WERI-Rb-1 (cell line): ENCODE measurements at places on chromosomes 7 and 10.

DNA sequence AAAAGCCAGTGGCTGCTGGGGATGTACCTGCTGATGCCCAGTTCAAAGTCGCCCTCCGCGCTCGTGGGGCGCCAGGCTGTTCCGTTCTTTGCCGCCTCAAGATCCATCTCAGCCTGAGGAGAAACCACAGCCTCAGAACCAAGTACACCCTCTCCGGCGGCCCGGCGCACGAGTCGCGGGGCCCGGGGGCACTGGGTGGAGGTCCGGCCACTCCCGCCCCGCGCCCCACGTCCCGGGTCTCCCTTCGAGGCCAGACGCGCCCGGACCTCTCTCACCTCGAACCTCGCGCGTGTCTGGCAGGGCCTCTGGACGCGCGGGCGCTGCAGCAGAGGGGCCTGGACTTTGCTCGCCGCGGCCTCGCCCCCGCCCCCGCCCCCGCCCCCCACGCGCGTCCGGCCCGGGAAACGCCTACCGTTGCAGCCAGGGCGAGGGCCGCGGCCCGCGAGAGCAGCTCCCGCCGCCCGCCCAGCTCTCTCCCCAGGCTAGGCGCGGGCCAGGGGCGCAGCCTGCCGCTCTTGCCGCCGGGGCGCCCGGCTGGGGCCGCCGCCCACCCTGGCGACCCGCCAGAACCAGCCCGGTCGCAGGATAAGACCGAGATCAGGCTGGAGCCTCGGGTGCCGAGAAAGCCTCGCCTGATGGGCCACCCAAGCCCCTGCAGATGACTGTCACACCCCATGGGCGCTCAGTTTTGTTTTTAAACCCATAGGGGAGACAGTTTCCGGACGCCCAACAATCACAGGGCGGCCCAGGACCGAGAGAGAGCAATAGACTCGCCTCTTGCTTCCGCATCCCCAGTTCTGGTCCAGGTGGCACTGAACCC lies at the start of gene ABCB4:
Gene ABCB4, minus strand, starts transcription at position 322 of the 820 bp plus-strand sequence. Its CDS starts 215 bp downstream, at position 107.
- DNase-seq, result no peak

DNA sequence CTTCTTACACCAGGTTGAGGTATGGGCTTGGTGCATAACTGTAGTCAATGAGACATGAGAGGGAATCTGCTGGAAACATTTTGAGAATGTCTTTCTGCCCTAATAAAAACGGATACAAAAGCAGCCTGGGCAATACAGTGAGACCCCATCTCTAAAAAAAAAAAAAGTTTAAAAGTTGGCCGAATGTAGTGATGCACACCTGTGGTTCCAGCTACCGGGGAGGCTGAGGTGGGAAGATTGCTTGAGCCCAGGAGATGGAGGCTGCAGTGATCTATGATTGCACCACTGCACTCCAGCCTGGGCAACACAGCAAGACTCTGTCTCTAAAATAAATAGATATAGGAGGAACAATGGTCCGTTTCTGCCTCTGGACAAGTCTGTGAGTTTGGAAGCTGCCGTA lies 81.5 kb upstream of the FAM171A1 start:
- no peak for DNase-seq

- no peak for DNase-seq
Measured at GRCh38 chr7:24836084-24836483, 78.8 kb upstream of the GSDME start.

GRCh38 chr10:121032460-121032859 lies 181.3 kb downstream of the WDR11 start:
- no peak for DNase-seq

GRCh38 chr7:19811386-19811785 lies 38.0 kb upstream of the TMEM196 start:
- no peak for DNase-seq

GRCh38 chr10:93026072-93026471 lies 34.5 kb upstream of the CYP26C1 start:
- DNase-seq, result no peak

GRCh38 chr10:42868530-42868929 lies 85.9 kb downstream of the BMS1 start:
- no peak for DNase-seq

GRCh38 chr10:77074104-77074624 lies 563.4 kb downstream of the KCNMA1 start:
- no peak for DNase-seq

DNA sequence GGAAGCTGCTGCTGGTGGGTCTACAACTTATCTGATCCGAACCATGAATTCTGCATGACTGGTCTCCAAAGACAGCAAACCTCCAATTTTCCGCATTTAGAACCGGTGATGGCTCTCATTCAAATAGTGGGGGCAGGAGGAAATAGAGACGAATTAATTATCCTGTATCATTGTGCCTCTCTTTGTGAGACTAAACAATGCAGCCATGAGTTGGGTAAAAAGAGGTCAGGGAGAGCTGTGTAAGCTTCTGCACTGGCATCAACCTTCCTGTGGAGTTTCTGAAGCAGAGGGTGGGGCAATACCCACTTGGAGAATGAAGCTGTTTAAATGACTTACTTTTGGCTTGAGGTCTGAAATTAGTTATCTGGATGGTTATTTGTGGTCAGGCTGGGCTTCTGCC lies 266.4 kb downstream of the SORCS3 start:
- DNase-seq, result no peak

GRCh38 chr10:24652381-24652957 lies 71.2 kb downstream of the ARHGAP21 start:
- DNase-seq, result no peak

- no peak for DNase-seq
Measured at GRCh38 chr10:93437946-93438612, 44.1 kb downstream of the MYOF start.

GRCh38 chr10:17233286-17233991 lies 5.4 kb downstream of the VIM start:
- DNase-seq, result no peak

GRCh38 chr7:66377045-66377444 lies 171.9 kb downstream of the TPST1 start:
- no peak for DNase-seq

- DNase-seq, result peak; percentile 70
Measured at GRCh38 chr7:20172736-20173334, 44.3 kb downstream of the MACC1 start.

DNA sequence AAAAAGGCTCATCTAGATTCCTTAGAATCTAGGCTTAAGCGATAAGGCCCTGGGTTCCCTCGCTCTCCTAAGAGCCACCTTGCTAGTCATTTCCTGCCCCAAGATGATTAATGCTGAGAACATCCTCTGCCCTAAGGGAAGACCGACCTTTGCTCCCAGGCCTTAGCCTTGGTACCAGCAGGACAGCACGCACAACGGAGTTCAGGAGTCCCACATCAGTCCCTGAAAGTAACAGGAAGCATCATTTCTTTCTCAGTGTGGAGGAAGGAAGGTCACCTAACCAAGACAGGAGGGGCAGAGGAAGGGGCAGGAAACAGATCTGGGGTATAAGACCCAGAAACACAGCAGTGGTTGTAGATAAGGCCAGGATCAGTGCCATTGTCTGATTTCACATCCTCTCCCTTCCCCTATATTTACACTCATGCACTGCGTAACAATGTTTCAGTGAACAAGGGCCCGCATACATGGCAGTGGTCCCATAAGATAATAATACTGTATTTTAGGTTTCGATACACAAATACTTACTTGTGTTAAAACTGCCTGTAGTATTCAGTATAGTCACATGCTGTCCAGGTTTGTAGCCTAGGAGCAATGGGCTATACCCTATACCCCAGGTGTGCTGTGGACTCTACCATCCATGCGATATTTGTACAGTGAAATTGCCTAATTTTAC lies 8.1 kb upstream of the FAM107B start:
- no peak for DNase-seq

DNA sequence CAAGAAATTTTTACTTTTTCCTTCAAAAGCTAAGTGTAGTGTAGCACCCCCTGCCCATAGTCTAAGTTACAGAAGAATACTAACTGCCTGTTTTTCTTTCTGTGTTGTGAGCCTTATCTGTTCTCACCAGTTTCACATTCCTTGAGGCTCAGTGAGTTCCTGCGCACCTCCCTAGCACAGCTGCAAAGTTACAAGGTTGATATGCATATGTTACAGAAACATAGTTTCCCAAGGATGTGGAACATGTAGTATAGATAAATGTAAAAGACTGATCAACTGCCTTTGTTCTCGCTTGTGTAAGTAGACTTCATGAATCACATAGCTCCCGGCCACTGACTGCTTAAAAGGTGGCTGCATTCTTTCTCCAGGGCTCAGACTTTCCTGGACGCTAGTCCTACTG lies 6.7 kb upstream of the ZNF33B start:
- DNase-seq, result no peak
